ENCODE measurements at places on chromosomes 3 and 15.

GRCh38 chr3:118543832-118544231 lies 490.8 kb downstream of the IGSF11 start:
- no peak for DNase-seq

DNA sequence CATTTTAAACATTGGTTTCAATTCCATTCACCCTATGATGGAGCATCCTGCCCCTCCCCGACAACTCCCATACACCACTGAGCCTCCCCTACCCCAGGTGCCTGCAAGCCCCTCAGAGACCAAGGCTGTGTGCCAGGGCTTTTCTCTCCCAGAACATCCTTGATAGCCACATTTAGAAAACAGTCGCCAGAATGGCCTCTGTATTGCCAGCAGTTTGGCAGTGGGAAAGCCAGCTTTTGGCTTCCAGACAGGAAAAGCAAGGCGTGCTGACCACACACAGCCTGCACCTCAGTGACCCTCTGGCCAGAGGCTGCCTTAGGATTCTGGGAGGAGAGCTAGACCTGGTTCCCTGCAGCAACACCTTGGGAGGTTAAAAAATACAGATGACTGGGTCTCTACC lies 18.2 kb upstream of the HRH1 start:
- no peak for DNase-seq

GRCh38 chr3:134363381-134363755 lies 10.9 kb downstream of the AMOTL2 start:
- no peak for DNase-seq

GRCh38 chr3:160130071-160130470 lies 95.2 kb upstream of the C3orf80 start:
- DNase-seq, result no peak

GRCh38 chr3:43484926-43485488 lies 136.8 kb downstream of the ANO10 start:
- no peak for DNase-seq

DNA sequence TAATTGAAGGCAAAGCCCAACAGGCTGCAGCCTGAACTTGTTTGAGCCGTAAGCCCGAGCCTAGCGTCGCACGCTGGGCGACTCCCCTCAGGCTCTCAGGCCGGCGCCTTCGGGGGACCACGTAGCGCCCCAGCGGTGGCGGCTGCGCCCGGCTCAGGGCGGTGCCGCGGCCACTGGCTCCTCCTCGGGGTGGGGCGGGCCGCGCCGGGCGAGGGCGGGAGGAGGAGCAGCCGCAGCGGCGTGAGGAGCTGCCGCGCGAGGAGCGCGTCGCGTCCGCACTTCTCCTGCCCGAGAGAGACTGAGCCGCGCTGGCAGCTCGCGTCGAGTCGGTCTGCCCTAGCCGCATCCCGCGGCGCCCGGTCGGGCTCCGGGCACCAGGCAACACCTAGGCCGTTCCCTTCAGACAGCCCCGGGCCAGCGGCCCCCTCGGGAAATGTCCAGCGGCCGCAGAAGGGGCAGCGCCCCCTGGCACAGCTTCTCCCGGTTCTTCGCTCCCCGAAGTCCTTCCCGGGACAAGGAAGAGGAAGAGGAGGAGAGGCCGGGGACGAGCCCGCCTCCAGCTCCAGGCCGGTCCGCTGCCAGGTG lies at the start of gene CRYBG3:
CRYBG3 (plus strand) TSS at position 238 of the 585 bp plus-strand sequence; CDS start at position 434, 196 bp downstream.
- DNase-seq, result peak; percentile 88

GRCh38 chr15:100526027-100526481 lies 2.7 kb downstream of the CERS3 start:
- no peak for DNase-seq

DNA sequence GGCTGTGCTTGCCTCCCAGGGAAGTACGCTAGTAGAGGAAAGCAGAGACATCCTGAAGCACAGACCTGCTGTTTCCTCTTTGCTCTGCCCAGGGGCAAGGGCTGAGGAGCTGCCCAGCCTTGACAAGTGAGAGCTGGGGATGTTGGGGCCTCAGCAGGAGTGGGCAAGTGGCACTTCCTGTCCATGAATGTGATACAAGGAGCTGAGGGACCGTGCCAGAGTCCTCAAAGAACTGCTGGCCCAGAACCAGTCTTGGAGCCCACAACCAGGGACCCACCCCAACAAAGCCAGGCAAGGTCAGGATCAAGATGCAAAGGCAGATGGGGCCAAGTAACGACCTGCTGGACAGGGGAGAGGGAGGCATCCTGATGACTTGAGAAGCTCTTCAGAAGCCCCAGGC lies 70.3 kb downstream of the TRIM42 start:
- DNase-seq, result no peak

DNA sequence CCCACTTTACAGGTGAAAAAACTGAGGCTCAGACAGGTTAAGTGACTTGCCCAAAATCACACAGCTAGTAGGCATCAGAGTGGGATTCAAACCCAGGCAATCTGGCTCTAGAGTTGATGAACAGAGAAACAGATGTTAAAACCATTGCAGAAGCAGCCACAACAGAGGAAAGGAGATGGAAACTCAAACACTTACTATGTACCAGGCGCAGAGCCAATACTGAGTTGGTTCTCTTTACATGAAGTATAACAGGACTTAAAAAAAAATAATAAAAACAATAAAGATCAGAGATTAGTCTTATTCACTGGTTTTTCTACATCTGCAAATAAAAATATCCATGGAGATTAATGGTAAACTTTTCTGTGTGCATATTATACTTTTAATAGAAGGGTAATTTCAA lies 84.9 kb upstream of the SPATA12 start:
- no peak for DNase-seq

DNA sequence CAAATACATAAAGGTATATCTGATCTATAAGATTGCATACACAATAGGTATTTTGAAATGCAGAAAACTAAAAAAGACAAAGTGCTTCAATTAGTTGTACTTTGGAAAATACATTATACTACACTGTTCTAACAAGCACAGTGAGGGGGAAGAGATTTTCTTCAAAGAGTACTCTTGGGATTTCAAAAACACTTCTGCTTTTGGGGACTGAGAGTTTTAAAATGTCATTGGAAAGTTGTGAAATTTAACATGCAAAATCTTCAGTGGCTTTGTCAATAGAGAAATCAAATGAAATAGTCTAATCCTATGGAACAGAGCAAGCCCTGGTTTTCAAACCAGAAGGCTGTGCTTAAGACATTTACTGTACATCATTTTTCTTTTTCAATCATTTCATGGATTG lies 322.2 kb upstream of the SEMA6D start:
- DNase-seq, result no peak

DNA sequence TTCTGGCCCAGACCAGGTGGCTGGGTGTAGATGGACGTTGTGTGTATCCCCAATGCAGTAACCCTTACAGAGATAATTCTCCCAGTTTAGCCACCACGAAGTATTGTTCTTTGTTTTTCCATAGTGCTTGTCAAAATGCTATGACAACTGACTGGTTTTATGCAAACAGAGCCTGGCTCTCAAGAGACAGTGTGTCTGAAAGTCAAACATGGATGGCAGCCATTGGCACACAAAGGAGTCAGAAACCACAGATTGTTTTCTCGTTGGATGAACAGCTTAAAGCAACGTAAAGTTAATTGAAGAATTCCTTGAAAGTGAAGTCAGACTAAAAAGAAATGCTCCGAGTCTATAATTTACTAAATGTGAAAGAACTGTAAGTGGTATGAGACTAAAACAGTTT lies 91.2 kb downstream of the FILIP1L start:
- DNase-seq, result no peak

DNA sequence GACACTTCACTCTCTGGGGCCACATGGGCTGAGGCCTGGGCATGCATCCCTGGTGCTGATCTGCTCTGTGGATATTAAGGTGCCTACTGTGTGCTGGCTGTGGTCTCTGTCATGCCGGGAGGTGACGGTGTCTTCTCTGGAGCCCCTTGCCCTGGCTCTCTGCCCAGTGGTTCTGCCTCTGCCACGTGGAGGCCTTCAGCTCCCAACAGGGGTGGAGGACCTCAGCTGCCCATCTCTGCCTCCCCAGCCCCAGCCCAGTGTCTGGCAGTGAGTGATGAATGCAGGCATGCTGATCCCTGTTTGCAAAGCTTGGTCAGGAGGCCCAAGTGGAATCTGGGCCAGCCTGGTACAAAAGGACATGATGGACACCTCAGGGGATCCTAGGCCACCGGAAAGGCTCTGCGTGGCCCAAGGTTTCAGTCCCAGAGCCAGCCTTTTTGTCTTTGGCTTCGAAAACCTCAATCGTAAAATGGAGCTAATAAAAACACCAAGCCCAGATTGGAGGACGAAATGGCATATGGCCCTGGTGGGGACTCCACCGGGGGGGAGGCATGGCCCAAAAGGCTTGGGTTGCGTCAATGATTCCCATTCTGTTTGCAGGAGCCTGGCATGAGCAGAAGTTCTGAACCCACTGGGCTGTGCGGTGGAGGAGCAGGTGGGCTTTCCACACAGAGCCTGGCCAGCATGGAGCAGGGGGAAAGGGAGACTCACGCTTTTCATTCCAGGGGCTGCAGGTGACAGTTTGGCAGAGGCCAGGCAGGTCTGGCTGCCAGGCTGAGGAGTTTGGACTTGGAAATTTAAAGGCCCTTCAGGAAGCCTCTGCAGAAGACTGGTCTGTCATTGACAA lies 54.7 kb upstream of the KLF13 start:
- no peak for DNase-seq

GRCh38 chr15:40320931-40321371 lies 2.5 kb upstream of the INAFM2 start:
- DNase-seq, result peak; percentile 75

- DNase-seq, result no peak
Measured at GRCh38 chr3:157132936-157133335, 27.0 kb downstream of the CCNL1 start.

DNA sequence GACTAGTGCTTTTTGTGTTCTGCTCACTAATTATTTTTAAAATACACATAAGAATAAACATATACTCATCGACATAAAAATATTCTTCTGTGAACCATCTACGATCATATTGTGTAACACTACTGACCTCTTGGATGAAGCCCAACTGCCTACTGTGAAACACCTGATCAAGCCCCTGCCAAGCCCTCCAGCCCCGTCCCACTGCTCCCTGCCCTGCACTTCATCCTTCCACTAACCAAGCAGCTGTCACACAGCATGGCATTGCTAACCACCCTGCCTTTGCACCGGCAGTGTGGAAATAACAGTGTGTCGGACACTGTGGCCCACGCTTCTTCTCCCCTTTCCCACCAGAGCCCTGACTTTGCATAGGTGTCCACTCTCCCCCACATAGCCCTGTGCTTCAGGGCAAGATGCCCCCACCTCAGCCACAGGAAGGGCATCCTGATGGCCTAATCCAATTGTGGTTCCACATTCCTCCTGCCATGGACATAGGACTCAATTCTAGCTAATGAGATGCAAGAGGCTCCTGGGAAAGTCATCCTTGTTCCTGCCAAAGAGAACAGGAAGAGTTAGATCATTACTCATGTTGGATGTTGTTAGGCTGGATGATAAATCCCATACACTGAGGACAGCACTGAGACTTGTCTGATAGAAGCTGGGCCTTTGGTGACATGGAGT lies 35.0 kb upstream of the ARID3B start:
- DNase-seq, result no peak

Measured in activated naive CD4-positive, alpha-beta T cell treated with anti-CD3 and anti-CD28 coated beads, Interleukin-2, amount 10 ng/mL, durations not matched to agents 7 days and 5 days (primary cell).